ENCODE measurements at places on chromosomes 7 and 10.

DNA sequence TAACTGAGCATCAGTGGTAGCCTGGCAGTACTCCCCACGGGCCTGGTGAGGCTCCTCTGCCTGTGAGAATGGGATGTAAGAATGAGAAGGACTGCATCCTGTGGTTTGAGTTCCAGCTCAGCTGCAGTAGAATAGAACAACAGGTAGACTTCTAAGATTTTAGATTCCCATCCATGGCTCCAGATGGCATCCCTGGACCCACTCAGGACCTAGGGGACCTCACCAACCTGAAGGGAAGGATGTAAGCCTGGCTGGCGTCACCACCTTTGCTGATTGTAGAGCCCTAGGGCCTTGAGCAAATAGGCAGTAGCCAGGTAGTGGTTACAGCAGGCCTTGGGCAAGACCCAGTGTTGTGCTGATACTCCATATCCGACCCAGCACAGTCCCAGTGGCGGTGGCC lies 9.6 kb upstream of the AOC1 start:
- DNase-seq = no peak

DNA sequence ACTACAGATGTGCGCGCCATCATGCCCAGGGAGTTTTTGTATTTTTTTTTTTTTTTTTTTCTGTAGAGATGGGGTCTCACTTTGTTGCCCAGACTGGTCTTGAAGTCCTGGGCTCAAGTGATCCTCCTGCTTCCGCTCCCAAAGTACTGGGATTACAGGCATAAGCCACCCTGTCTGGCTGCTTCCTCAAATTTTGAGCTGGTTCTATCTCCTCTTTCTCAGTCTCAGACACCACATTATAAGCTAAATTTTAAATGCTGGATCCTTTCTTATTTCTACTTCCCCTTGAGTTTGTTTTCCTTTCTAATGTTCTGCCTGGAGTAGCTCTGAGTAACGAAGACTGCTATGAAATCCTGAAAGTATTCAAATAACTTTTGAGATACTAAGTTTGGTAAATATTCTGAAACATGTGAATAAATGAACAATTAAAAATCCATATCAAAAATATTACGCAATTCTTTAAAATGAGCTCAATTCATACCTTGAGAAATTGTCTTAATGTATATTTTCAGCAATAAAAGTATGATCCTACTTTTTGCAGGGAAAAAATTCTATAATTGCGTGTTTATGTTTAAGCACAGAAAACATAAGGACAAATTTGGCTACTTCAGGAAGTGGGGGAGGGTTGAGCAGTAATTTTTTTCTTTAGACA lies 15.0 kb downstream of the TCAF1 start:
- DNase-seq = no peak

GRCh38 chr7:49563693-49564378 lies 209.6 kb upstream of the VWC2 start:
- no peak for DNase-seq

GRCh38 chr10:58645416-58646146 lies 132.9 kb downstream of the BICC1 start:
- no peak for DNase-seq

- DNase-seq = peak; percentile 22
Measured at GRCh38 chr10:89392974-89393373, 551 bp downstream of the IFIT1 start.

DNA sequence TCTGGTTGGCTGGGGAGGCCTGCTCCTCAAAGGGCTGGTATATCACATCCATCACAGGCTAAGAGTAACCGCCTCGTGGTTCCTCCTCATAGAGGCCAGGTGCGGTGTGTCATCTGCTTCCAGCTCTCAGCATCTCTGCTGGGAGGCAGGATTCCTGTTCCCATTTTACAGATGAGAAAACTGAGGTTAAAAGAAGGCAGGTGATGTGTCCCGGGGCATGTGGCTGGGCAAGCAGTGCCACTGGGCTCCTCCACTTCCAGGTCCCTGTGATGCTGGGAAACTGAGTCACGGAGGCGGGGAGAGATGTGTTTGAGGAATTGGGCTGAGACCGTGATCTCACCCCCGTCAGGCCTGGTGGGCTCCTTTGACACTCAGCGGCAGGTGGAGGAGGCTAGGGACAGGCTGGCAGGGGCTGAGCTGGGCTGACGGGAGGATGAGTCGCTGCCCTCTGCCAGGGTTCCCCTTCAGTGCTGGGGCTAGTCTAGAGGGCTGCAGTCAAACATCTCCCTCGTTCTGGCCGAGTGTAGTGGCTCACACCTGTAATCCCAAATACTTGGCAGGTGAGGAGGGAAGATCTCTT lies 9.4 kb downstream of the ARPC1B start:
- DNase-seq = no peak

GRCh38 chr7:42506097-42506496 lies 269.1 kb upstream of the GLI3 start:
- no peak for DNase-seq

GRCh38 chr7:64651203-64651602 lies 14.7 kb upstream of the ZNF107 start:
- DNase-seq = no peak

DNA sequence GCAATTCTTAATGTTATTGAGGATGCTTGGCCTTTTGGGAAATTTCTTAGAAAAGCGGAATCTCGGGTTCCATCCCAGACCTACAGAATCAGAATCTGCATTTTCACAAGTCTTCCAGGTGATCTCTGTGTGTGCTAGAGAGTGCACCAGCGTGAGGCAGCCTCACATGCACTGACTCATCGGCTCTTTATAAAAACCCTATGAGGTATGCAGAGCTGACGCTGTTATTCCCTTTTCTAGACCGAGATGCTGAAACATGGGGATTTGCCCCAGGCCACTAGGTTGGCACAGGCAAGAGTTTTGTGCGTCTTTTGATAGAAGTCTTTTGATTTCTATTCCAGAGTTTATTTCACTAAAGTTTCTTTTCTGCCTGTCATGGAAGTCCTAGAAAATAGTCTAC lies 61.2 kb downstream of the CDCA7L start:
- peak; percentile 88 for DNase-seq

DNA sequence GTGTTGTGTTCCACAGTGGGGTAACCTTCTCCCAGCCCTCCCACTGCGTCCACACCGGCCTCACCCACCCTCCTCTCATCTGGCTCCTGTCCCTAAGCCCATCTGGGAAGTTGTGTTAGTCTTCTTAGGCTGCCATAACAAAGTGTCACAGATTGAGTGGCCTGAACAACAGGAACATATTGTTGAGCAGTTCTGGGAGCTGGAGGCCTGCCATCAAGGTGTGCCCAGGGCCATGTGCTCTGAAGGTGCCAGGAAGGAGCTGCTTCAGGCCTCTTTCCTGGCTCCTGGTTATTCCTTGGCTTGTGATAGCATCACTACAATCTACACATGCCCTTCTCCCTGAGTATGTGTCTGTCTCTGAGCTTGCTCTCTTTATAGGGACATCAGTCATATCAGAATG lies 327.6 kb upstream of the COBL start:
- DNase-seq = no peak

DNA sequence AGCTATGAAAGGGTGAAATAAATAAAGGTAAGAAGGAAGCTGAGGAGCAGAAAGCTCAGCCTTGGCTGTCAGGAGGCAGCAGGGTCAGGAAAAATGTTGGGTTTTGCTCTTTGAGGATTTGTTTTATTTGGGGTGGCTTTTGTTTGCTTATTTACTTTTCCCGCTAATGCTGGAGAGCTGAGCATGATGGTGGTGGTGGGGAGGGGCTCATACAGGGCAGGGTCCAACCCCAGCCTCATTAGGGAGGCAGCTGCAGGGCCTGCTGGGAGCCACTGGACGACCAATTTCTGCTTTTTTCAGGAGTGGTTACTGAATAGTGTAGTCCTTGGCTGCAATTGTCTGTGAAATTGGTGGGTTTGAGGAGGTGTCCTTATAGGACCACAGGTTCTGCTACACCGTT lies 36.3 kb downstream of the CCM2 start:
- no peak for DNase-seq

- DNase-seq = no peak
Measured at GRCh38 chr10:33274096-33274785, 60.2 kb downstream of the NRP1 start.

- DNase-seq = no peak
Measured at GRCh38 chr7:107286751-107287621, 118.2 kb downstream of the HBP1 start.

DNA sequence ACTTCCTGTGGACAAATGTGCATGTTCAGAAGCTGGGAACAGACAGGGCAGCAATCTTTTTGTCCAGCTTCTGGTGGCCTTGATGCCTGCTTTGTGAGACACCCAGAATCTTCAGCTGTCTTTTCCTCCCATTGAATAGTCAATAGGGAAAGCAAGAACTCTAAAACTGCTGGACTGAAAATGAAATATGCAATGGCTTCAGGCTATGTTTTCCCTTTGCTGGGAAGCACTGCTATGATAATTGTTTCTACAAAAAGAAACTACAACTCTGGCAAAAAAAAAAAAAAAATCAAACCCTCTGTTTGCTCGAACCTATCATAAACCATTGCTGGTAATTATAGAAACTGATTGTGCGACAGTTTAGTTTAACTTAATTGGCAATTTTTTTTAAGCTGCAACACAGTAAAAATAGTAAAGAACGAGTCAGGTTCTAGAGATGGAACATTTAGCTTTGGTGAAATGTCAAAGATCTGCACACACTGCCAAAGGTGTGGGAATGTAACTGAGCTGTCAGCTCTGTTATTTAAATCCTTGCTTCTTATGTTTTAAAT lies 79.1 kb upstream of the NEUROD6 start:
- no peak for DNase-seq
